ENCODE measurements at places on chromosomes 13 and 19.

DNA sequence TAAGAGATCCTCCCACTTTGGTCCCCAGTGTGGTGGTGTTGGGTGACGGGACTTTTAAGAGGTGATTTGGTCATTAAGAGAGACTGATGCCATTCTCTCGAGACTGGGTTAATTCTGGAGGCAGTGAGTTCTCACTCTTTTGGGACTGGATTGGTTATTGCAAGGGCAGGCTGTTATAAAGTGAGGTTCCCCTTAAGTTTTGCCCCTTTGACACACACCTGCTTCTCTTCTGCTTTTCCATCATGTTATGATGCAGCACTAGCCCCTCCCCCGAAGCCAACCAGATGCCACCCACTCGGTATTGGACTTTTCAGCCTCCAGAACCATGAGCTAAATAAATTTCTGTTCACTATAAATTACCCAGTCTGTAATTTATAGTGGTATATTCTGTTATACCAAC, 16.3 kb upstream of the GRAMD1A start:
- DNase-seq, result no peak

- no peak for DNase-seq
Observed at GRCh38 chr13:88112526-88112925, 441.4 kb downstream of the SLITRK5 start.

DNA sequence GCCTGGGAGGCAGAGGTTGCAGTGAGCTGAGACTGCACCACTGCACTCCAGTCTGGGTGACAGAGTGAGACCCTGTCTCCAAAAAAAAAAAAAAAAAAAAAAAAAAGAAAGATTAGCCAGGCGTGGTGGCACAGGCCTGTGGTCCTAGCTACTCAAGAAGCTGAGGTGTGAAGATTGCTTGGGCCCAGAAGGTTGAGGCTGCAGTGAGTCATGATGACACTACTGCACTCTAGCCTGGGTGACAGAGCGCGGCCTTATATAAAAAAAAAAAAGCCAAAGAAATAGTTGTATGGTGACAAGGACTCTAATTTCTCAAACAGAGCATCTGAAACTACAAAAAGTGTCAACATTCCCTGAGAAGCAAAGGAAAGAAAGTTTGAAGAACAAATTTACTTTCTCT, 3.4 kb downstream of the PBX4 start:
- no peak for DNase-seq

DNA sequence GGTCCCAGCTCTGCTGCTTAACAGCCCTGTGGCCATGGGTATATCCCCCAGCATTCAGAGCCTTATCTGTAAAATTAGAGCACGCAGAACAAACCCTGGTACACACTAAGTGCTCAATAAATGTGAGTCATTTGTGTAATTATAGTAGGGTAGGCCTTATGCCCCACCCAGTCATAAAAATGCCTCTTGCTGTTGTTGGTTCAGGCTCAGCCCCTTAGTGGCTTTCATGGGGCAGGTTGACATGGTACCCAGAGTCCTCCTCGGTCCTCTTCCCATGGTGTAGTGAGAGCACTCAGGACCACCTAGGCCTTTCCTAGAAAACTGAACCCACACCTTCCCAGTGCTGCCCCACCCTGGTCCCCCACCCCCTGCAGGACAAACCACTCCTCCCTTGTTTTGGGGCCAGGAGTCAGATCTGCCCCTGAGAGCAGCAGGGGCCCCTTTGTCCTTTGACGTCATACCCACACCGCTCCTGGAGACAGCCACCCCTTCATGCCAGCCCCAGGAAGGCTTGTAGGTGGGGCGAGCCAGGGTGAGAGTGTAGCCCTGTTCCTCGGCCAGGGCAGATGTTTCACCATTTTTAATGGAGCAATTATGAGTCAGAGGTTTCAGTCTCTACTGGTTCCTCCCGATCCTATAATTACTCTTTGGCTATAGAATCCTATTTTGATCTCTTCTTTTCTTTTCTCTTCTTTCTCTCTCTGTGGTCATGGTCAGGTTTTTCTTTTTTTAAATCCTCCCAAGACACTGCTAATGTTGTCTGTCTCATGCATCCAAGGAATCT, 36.8 kb downstream of the ACTN4 start:
- DNase-seq, result no peak

GRCh38 chr19:56134654-56134921, 6.5 kb upstream of the ZNF444 start:
- no peak for DNase-seq

- no peak for DNase-seq
Observed at GRCh38 chr13:110170882-110171281, 136.1 kb downstream of the COL4A1 start.

GRCh38 chr19:37309834-37310575, 60.9 kb upstream of the ZNF527 start:
- no peak for DNase-seq

- no peak for DNase-seq
Observed at GRCh38 chr13:82569581-82569980, 1312.7 kb downstream of the SLITRK1 start.

- DNase-seq, result no peak
Observed at GRCh38 chr19:18833141-18833476, 1.4 kb downstream of the UPF1 start.

- no peak for DNase-seq
Observed at GRCh38 chr13:103062079-103062478, 4.1 kb downstream of the SLC10A2 start.

DNA sequence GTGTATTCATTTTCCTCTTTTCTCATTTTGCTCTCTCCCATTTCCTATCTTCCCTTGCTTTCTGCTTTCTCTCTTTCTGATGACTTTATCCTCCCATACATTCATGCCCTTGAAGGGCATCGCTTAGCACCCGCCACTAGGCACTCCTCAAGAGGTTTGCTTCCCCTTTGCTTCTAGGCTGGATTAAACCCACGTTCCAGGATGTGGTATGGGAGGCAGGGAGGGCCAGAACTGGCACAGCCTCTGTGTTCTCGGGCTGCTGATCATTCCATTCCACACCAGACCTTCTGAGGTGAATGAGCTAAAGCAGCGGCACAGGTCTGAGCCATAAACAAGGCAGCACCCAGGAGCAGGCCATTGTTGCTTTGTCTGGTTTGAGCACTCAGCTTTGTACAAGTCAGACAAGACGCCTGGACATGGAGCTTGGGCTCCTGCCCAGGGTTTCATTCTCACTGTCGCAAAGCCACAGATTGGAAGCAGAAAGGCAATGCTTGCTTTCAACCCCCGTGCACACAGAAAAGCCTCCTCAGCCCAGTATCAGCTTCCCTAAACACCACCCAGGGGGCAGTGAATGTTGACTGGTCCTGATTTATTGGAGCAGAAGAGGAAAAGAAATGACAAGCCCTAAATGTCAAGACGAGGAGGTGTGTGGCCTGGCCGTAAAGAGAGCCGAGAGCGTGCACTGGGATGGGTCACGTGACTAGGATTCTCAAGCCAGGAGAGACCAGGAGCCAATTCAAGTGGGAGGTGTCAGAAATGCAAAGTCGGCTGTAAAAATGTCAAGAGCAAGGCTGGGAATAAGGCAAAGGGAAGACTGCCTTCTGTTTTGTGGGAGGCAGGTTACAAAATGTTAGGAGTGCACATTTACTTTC, 218.0 kb upstream of the SERP2 start:
- no peak for DNase-seq

DNA sequence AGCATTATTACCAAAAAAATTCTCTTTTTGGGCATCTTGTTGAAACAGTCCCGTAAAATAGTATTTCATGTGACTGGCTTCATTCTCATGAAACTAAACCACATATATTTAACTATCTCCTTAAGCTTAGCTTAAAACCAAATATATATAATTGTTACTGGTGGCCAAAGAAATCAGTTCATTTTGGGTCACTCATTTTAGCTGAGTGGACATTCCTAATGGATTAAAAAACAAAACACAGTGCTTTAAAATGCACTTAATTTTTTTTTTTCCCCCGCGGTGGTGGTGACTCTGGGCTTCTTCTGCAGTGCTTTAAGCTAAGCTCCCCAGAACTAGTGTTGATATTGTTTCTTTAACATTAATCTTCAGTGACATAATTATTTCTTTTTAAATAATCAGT, 540.1 kb downstream of the GPC6 start:
- DNase-seq, result no peak

DNA sequence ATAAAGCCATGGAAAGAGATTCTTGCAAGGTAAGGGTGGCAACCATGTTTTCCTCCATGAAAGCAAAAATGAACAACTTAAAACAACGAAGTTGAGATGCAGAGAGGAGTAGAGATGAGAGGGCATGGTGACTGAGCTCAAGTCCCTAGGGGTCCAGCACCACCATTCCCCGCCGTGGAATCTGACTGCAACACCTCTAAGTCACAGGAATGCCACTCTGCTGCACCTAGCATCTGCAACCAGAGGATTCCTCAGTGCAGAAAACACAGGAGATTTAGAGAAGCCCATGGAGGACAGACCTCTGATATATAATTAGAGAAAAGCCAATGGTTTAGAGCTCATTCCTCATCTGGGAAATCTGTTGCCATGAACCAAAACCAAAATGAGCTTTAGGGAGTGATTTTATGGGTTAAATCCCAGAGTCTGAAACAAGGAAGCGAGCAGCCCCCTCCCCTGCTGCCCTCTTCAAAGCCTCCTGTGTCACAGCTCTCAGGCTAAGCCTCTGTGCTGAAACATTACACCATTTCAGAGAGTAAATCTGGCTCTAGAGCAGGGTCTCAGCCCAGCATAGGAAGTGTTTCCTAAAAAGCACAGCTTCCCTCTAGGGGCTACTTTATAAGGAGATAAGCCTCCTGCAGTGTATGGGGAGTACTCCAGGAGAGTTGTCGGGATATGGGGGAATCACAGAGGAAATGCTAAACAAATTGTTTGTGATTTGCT, 1043.6 kb downstream of the UQCRFS1 start:
- DNase-seq, result no peak

GRCh38 chr13:114107686-114108081, 24.7 kb downstream of the RASA3 start:
- DNase-seq, result no peak

DNA sequence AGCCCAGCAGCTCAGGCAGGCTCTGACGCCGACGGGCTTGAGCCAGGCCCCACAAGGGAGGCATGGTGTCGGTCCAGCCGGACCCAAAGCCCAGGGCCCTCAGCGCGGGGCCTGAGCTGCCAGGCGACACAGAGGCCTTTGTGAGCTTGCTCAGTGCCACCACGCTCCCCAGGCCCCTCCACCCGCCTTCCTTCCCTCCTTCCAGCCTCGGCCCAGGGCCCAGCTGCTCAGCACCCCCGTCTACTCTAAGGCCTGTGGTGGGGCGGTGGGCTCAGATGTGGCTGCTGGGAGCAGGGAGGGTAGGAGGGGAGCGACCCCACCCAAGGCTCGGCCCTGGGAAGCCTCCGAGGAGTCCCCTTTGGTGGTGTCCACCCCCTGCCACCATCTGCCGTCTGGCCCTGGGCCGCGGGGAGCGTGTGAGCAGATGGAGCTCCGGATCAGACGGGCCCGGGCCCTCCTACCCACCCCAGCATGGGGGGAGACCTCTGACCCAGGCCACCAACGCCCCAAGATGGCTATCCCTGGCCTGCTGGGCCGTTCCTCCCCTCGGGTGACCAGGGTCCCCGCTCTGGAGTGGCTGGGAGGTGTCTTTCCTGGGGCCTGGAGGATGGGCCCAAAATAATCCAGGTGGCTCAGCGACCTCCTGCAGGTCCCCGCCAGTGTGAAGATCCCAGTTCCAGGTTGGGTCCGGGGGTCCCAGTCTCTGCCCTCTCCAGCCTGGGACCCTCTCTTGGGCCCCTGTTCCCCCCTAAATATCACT, 7.8 kb downstream of the ZBTB7A start:
- no peak for DNase-seq

- DNase-seq, result no peak
Observed at GRCh38 chr19:16607819-16608218, 20.2 kb downstream of the MED26 start.

- no peak for DNase-seq
Observed at GRCh38 chr19:40639638-40639982, 38.4 kb downstream of the LTBP4 start.

GRCh38 chr13:33953203-33953602, 135.3 kb downstream of the RFC3 start:
- no peak for DNase-seq

GRCh38 chr19:1910177-1910576, 5.0 kb downstream of the ADAT3 start:
- no peak for DNase-seq

- no peak for DNase-seq
Observed at GRCh38 chr13:44298314-44298713, 75.3 kb upstream of the SERP2 start.

DNA sequence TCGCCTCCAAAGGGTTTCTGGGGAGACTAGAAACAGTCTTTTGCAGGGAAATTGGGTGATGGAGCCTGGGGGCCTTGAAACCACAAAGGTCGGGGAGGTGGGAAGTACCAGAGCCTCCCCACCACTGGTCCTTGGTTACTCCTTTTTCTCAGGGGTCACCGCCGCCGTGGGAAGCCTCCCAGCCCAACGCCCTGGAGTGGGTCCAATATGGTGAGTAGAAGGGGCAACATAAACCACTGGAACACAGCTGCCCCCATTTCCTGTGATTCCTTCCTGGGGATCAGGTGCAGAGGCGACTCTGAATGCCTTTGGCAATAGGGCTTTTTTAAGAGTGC, 5.8 kb downstream of the PGLYRP1 start:
- no peak for DNase-seq

GRCh38 chr13:40668335-40668734, 1.9 kb upstream of the FOXO1 start:
- DNase-seq, result peak; percentile 4

DNA sequence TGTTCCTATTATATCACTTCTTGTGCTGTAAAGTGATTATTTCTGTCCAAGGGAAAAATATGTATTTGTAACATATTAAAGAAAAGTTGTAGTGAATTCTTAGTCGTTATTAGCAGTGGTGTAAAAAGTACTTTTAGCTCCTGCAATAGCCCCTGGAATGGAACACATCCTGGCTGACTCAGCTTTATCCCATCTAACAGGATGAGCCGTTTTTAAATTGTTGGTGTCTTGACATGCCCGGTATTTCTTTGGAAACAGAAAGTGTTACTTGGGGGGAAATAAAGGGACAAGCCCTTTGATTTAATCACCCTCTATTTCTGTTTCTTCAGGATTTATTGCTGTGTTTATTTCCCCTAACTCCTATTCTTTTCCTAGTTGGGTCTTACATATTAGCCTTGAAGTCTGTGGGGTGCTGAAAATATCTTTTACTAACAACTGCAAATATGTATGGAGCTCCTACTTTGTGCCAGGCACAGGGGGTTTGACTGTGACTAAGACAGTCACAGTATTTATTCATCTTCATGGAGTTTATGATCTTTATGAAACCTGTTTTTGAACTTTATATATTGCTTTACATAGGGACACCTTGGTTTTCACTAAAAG, 17.9 kb downstream of the COG3 start:
- DNase-seq, result no peak

- no peak for DNase-seq
Observed at GRCh38 chr19:23823952-23824389, 65.3 kb upstream of the ZNF681 start.

GRCh38 chr13:72303941-72304746, 423.3 kb downstream of the MZT1 start:
- DNase-seq, result no peak

- DNase-seq, result no peak
Observed at GRCh38 chr13:29573190-29573589, 22.3 kb downstream of the SLC7A1 start.

DNA sequence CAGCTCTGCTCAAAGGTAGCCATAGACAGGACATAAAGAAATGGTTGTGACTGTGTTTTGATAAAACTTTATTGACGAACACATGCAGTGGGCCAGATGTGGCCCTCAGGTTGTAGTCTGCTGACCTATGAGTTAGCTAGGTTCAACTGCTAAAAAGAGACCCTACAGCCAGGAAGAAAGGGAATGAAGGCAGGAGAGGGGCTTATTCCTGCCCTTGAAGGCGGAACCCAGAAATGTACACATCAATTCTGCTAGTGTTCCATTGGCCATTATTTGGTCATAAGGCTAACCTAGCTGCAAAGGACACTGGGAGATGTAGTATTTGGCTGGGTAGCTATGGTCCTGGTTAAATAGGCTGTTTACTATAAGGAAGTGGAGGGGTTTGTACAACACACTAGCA, 18.0 kb downstream of the APBA3 start:
- DNase-seq, result no peak

All from stimulated activated CD4-positive, alpha-beta T cell treated with anti-CD3 and anti-CD28 coated beads, TNF-alpha, amount 100 ng/mL, for 1 hour (primary cell).